ENCODE measurements at places on chromosomes 12 and 14.
A peak's percentile ranks its signal among the peaks of the same experiment; 100 is the strongest.

DNA sequence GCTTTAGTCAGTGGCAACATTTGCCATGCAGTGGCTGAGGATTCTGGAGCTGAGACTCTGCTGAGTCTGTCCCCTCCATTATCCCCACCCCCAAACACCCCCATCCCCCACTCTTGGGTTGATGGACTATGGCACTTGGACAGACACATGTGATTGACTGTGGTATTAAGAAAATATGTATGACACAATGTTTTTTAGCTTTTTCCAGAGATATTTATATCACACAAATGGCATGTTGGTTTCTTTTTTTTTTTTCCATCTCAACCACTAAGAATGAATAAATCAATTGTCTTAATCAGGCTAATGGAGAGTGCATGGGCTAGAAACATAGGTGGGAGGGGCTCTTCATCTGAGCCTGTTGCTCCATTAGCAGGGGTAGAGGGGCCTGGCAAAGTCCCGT, 30.7 kb upstream of the MAP1LC3B2 start:
- no peak for DNase-seq

DNA sequence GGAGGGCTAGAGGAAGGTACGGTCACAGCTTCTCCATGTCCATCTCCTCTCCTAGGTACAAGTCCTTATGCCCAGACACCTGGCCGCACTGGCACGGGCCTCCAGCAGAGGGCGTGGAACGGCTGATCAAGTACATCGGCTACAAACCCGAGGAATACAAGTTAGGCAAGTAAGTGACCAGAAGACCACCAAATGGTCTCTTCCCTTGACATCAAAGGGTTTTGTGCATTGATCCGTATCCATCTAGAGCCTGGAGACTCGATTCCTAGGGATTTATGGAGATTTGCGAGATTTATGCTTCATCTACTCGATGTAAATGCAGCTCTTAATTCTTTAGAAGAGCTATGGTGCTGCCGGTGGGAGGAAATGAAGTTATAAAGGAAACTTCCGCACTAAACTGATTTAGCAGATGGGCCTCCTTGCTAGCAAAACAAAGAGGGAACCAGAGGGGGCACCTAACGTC, 44.2 kb downstream of the KCTD10 start:
- peak; percentile 56 for DNase-seq

- no peak for DNase-seq
Observed at GRCh38 chr12:63753743-63754142, 26.0 kb upstream of the RXYLT1 start.

GRCh38 chr12:64506955-64507354, 55.0 kb downstream of the TBK1 start:
- DNase-seq: no peak

DNA sequence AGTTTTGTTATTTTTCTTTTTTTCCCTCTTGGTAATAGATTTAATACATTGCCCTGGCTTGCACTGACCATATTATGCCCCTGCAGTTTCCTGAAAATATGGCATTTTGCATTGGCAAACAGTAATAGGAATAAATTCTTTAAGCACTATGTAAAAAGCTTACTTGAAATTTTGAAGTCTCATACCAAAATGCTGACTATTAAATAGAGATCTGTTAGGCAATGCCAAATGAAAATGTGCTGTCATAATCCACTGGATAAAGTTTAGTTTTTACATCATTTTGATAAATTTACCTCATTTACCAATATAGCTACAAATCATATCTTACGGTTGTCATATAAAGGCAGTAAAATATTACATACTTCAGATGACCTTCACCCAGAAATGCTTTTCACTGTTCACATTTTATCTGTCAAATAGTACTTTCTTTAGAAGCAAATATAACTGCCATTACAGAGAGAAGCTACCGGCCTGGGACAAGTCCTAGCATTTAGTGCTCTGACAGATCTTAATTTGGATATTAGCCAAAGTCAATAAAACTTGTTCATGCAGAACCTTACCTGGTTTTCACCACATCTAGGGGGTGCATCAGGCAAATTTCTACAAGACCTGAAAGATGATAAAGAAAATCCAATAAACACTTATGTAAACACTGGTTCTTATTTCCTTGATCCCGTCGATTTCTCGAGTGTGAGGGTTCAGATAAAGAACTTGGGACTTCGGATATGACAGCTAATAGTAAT, 212.9 kb downstream of the PAX9 start:
- no peak for DNase-seq

- no peak for DNase-seq
Observed at GRCh38 chr12:4272424-4273272, 914 bp upstream of the CCND2 start.

GRCh38 chr12:111444925-111445725, 39.4 kb downstream of the SH2B3 start:
- DNase-seq: peak; percentile 87

- no peak for DNase-seq
Observed at GRCh38 chr12:72179841-72180240, 92.3 kb upstream of the TRHDE start.

DNA sequence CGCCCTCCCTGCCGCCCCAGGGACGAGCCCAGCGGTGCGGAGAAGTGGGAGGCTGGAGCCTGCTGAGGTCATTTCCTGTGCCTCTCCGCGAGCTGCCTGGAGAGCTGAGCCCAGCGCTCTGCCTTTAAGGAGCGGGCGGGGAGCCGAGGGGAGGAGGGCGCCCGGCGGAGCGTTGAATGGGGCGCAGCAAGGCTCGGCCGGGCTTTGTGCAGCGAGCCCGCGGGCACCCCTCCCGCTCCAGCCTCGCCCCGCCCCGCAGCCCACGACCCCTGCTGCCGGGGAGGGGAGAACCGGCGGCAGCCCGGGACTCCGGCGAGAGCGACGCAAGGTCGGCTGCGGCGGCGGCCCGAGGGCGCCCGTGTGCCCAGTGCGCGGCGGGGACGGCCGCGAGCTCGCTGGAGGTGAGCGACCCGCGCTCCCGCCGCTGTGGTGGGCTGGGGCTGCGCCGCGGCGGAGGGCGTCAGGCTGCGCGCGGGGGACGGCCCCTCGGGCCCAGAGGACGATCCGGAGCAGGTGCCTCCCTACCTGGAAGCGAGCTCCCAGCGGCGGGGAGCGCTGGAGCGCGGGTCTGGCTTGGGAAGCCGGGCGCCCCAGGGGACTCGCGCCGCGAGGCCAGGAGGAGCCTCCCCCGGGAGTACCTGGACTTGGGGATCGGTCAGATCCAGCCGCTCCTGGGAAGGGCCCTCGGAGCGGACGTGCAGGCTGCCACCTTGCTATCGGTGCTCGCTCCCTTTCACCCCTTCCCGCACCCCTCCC, at the start of gene PLEKHH1:
Gene PLEKHH1 (plus strand): TSS at position 293 of the 756 bp plus-strand sequence. CDS start 8,578 bp downstream, outside the sequence.
- DNase-seq: peak; percentile 67

- no peak for DNase-seq
Observed at GRCh38 chr14:67630186-67630585, 10.5 kb downstream of the ARG2 start.

GRCh38 chr12:39145175-39145999, 240.0 kb upstream of the CPNE8 start:
- DNase-seq: peak; percentile 6

GRCh38 chr12:13038491-13039161, 5.6 kb upstream of the FAM234B start:
- DNase-seq: no peak

GRCh38 chr14:50794068-50794645, 36.8 kb downstream of the NIN start:
- DNase-seq: no peak

DNA sequence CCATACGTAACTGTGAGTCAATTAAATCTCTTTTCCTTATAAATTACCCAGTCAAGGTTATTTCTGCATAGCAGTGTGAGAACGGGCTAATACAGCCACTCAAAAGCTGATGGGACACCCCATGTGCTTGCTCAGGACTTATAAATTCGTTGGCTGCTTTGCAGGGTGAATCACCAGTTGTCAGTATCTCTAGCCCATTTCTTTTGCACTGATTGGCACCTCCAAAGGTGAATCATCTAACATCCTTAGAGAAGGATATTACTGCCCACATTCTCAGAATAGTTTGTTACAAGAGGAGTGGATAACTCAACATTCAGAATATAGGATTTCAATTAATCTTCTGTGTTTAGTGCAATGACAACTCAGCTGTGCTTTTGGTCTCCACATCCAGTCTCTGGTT, 601.5 kb downstream of the KCNH5 start:
- DNase-seq: no peak

DNA sequence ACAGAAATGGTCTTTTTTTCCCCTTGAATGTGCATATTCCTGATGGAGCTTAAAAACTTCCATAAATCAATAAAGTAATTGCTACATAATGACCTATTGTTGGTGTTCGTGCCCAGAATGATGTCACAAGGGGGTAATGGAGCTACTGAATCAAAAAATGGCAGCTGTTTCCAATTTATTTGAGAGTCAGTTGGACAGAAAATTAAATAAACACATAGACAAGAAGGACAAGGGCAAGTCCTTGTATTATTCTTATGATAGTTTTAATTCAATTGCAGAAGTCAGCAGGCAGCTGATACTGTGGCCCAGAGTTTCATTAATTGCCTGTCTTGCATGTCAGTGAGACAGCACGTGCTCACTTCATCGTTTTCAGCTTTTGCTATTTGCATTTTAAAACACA, 473.5 kb downstream of the ETNK1 start:
- no peak for DNase-seq

DNA sequence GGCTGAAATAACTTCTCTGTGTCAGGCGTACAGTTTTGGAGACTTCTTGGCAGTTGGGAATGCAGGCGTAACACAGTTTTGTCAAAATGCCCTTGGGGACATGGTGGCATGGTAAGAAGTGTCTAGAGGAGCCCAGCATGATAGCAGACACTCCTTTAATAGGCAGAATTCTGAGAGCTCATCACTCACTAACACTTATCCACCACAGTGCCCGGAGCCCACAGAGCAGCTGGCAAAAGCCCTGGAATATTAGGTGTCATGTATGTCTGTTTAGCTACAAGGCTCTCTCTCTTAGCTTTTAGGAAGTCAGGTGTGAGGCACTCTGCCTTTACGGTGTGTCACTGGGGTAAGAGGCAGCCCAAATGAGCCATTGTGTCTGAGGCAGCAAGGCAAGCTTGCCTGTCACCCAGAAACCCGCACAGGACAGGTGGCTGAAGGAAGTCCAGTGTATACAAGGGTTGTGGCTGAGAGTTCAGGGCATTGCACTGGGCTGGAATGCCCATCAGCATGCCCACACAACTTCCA, 96.3 kb downstream of the ESRRB start:
- DNase-seq: no peak

DNA sequence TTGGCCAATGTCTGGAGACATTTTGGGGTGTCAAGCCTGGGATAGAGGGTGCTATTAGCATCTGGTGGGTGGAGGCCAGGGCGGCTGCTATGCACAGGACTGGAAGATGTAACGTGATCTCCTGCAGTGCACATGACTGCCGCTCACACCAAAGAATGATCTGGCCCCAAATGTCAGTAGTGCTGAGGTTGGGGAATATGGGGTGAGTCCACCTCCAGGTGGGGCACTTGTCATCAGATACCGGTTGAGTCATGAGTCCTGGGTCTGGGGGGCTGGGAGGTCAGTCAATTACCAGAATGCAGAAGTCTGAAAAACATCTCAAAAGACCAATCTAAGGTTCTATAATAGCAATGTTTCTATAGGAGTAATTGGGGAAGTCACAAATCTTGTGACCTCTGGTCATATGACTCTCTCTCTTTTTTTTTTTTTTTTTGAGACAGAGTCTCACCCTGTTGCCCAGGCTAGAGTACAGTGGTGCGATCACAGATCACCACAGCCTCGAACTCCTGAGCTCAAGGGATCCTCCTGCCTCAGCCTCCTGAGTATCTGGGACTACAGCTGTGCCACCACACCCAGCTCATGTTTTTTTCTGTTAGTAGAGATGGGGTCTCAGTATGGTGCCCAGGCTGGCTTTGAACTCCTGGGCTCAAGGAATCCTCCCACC, 6.0 kb upstream of the SDSL start:
- DNase-seq: no peak

GRCh38 chr14:102795060-102795925, 18.0 kb downstream of the TRAF3 start:
- DNase-seq: peak; percentile 47

All from germinal center (tissue), 1 donor.